ENCODE measurements at places on chromosomes 6 and 20.

DNA sequence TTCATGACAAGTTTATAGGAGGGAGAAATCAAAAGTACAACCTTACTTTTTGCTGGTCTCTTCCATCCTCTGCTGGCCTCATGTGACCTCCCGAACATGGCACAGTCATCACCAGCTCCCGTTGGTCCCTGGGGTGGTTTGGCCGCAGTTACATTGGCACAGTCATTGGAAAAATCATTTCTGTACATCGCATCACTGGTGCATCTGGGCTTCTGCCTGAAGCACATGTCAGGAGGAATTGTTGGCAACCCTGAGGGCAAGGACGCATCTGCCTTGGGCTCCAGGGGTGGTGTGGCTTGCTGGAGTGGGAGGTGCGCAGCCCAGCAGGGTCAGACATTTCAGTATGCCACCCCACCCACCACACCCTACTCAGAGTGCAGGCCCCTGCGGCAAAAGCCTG lies 162.9 kb upstream of the SLC24A3 start:
- DNase-seq, result no peak

DNA sequence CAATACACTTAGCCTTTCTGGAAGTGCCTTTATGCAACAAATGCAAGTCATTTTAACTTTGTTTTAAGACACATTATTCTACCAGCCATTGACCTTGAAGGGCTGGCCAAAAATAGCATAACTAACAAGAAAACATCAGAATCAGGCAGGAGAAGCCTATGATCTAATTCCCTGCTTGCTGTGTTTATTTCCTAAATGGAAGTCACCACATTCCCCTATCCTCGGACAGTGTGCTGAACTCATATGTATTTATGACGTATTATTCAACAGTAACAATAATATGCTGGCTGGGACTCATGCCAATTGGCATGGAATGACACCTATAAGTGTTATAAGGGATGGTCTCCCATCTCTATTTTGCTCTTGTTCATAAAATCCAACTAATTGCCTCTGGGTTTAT lies 140.7 kb downstream of the MAP3K7 start:
- no peak for DNase-seq

- DNase-seq, result no peak
These were observed 19.7 kb downstream of the CGA start for GRCh38 chr6:87075168-87075567.

DNA sequence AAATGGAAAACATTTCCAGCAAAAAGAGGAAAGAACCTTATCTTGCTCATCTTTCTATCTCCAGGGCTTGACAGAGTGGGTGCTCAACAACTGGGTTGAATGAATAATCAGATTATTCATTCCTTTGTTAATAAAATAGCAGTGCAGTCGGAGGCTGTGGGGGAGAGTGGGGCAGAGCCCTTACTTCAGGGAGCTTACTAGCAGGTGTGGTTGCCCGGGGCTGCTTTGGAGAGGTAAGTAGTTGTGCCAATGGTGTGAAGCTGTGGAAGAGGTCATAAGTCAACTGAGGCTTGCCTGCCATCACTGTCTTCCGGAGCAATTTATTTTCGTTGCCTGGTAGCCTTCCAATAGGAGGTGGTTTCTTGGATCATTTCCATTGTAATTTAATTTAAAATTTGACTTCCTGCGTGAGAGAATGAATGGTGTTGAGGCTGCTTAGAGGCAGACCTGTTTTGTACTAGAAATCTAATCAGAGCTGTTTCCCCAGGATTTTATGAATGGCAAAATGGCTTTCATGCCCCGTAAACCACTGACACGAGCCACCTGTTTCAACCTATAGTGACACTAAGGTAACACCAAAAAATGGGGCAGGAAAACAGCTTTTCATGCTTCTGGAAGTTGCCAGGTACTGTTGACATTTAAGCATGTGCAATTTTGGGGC lies 51.4 kb downstream of the ZDHHC14 start:
- DNase-seq, result no peak

DNA sequence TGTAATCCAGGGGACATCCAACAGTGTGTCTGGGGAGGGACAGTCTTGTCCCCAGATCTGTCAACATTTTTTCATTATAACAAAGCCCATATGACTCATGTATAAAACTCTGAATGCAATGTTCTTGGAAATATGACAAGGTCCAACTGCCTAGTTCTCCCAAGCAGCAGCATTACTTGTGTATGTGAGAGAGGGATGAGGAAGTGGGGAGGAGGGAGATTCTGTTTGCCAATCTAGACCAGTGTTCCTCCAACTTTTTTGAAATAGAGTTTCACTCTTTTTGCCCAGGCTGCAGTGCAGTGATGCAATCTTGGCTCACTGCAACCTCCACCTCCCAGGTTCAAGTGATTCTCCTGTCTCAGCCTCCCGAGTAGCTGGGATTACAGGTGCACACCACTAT lies 394.8 kb downstream of the DHX35 start:
- DNase-seq, result no peak

DNA sequence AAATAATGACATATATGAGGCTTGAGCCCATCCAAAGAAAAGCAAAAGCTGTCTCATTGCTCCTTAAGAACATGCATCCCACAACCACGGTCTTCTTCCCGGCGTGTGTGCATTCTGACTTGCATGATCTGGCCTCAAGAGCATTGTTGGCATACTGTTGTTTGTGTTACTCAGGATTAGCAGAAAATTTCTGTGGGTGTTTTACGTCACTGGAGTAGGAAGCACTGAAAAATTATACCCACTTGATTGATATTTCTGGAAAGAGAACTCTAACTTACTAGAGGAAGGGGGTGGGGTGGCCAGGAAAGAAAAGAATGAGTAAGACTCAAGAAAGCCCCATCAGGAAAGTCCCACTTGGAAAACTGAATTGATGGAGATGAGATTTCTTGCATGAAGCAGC lies 326.2 kb upstream of the PRDM1 start:
- DNase-seq, result peak; percentile 85

- peak; percentile 69 for DNase-seq
These were observed 5.5 kb downstream of the MDGA1 start for GRCh38 chr6:37691904-37692806.

DNA sequence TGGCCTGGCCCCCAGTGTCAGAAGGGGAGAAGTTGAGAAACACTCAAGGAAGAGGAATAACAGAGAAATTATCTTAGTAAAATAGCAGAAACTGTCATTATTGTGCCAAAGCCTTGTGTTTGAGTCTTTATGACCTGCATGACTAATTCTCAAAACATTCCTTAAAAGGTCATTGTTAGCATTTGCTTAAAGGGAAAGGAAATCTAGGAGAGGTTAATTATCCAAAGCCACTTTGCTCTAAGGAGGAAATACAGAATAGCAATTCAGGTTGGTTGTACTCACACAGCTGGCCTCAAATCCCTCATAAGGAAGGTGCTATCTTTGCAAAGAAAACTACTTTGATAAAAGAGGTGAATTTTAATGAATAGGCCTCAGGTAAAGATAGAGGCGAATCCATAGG lies 516.7 kb downstream of the CBLN4 start:
- DNase-seq, result no peak

DNA sequence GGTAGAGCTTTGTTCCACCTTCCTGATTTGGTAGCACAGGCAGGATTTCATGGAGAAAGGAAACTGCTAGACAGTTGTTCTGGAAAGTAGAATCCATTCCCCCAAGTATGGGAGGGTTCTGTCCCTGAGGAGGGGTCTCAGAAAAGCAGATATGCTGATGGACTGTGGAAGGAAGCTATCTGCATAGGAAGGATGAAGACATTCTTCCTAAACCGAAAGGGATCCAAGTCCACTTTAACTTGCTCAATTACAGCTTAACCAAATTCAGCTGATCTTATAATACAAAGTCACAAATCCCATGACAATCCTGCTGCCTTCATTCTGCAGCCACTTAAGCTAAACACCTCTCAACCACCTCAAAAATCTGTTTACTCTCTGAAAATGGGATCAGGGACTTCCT lies 2.6 kb downstream of the MAN1A1 start:
- DNase-seq, result no peak

- DNase-seq, result no peak
These were observed 552.6 kb upstream of the GJE1 start for GRCh38 chr6:141580131-141580530.

DNA sequence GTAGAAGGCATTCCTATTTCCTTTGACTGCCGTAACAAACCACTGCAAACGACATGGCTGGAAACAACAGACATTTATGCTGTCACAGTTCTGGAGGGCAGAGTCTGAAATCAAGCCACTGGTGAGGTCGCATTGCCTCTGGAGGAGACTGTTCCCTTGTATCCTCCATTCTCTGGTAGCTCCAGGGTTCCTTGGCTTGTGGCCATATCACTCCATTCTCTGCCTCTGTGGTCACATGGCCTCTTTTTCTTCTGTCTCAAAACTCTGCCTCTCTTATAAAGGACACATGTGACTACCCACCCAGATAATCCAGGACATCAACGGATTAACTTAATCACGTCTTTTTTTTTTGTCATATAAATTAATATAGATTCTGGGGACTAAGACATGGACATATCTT lies 84.4 kb downstream of the LYRM2 start:
- no peak for DNase-seq

GRCh38 chr6:139679516-139680179 lies 305.2 kb upstream of the CITED2 start:
- peak; percentile 73 for DNase-seq

GRCh38 chr6:17983730-17984129 lies 3.7 kb downstream of the KIF13A start:
- no peak for DNase-seq

GRCh38 chr6:45377043-45377553 lies 636 bp downstream of the SUPT3H start:
- DNase-seq, result no peak

- no peak for DNase-seq
These were observed 314.1 kb upstream of the SLC35B3 start for GRCh38 chr6:8749465-8749864.

- DNase-seq, result no peak
These were observed 541.6 kb upstream of the POU3F2 start for GRCh38 chr6:98292810-98293209.

DNA sequence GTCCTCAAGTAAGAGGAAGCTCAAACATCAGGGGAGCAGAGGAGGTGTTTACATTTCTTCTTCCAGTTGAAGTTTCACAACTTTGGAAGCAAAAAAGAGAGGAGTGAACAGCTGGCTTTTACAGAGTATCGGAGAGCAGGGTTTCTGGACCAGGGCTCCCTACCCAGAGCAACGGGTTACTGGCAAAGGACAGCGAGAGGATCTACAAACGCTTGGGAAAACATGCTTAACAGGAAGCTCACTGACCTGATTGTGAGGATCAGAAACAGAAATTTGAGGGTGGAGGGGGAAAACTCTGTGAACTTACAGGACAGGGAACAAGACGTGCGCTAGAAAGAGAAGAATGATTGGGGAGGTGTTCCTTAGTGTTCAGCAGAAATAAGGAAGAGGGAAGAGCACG lies 85.7 kb upstream of the TAB2 start:
- DNase-seq, result no peak

DNA sequence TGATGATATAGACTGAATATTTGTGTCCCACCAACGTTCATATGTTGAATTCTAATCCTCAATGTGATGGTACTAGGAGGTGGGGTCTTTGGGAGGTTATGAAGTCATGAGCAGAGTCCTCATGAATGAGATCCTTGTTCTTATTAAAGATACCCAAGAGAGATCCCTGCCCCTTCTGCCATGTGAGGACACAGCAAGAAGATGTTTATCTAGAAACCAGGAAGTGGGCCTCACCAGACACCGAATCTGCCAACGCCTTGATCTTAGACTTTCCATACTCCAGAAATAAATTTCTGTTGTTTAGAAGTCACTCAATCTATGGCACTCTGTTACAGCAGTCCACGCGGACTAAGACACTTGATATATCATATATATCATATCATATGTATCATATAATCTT lies 67.7 kb upstream of the GCM1 start:
- DNase-seq, result no peak

- DNase-seq, result no peak
These were observed 169.5 kb upstream of the BEND3 start for GRCh38 chr6:107284805-107285204.

GRCh38 chr20:54257071-54257816 lies 49.4 kb downstream of the PFDN4 start:
- DNase-seq, result peak; percentile 54

DNA sequence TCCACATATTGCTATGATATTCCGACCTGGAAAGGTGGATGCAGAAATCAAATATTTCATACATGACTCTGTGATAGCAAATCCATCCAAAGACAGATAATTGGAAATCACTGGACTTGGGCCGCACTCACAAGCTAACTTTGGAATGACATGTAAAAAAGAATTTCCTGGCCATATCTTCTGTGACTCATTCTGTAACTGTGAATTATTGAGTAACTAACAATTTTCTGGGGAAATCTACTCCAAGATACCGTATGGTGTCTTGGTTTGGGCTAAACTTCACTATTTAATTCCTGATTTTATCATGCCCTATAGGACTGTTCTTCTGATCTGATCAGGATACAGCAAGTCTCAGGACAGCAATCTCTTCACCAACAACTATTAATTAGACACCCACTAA lies 92.7 kb upstream of the LY86 start:
- no peak for DNase-seq

GRCh38 chr20:32792731-32793458 lies 26.9 kb upstream of the MAPRE1 start:
- no peak for DNase-seq

GRCh38 chr6:119137194-119138072 lies 59.0 kb upstream of the FAM184A start:
- DNase-seq, result peak; percentile 20

DNA sequence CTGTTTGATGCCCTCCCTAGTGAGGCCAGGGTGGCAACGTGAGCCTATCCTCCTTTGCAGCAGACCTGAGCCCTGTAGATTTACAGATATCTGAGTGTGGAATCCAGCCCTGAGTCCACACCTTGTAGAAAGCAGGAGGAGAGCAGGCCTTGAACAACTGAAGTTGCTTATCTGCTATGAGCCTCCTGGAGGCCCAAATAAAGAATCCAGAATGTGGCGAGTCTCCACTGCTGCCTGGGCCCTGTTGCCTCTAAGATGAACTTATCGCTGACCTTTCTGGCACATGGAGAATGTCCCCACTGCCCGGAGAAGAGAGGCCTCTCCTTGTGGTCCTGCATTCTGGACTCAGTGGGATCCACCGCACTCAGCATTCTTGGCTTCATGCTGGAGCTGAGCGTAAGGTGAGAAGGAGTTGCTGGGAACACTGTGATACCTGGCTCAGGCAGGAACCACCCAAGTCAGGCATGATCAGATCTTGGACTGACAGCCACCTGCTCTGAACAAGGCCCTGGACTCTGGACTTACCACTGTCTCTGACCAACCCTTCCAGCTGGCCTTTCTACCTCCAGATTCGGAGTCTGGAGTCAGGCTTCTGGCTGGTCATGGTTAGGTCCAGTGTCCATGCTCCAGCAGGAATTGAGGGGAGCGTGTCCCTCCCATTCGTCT lies 5.8 kb upstream of the MANBAL start:
- DNase-seq, result no peak

GRCh38 chr20:44282192-44282591 lies 28.8 kb downstream of the FITM2 start:
- DNase-seq, result no peak

GRCh38 chr6:145885431-145885830 lies 70.8 kb upstream of the FBXO30 start:
- DNase-seq, result no peak

GRCh38 chr20:45500022-45500421 lies 15.4 kb downstream of the SPINT3 start:
- no peak for DNase-seq

- DNase-seq, result peak; percentile 73
These were observed 86.4 kb upstream of the CLDN20 start for GRCh38 chr6:155177363-155177961.
